CD4-positive, alpha-beta T cell treated with Interleukin-4 for 1 hour (primary cell): ENCODE measurements at places on chromosomes 12 and 14.

DNA sequence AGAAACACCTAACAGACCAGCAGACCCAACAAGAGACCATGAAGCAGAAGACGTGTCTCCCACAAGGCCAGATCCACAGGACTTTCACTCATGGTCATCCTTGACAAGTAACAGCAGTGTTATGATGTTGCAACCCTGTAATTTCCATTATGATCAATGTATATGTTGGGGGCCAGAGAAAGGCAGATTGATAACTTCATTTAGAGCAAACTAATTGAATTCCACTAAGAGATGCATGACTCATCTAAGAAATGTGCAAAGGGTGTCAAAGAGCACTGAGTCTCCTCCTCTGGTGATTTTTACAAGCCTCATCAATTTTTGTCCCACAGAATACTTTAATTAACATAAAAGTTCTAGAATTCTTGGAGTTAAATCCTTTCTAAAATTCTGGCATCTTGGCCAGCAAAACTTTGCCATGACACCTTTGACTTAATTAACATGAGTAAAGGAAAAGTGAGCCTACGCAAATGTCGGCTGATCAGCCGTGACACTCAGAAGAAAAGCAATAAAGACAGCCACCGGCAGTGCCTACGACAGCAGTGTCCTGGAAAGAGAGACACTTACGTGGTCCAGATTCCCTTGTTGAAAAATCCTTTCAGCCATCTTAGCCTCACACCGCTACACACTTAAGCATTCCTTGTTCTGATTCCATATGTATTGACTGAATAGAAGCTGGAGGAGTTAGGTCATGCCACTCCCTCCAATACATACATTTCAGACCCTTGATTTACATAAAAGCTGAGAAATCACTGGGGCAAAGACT, 370.2 kb upstream of the CCDC196 start:
- no peak for DNase-seq

DNA sequence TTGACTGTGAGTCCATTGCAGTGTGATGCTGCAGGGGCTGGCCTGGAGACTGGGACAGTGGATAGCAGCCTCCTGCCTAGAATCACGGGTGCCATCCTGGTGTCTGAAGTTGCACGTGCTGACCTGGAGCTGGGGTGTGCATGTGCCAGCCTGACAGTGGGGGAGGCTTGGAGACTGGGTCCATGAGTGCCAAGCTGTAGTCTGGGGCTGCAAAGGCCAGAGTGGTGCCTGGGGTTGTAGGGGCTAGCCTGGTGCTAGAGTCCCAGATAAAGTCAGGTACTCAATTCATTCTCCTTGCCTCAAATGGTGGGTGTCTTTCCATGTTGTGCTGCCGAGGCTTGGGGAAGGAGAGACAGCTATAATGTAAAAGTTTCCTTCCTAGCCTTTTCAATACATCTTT, 181.9 kb upstream of the NPAS3 start:
- DNase-seq, result no peak

DNA sequence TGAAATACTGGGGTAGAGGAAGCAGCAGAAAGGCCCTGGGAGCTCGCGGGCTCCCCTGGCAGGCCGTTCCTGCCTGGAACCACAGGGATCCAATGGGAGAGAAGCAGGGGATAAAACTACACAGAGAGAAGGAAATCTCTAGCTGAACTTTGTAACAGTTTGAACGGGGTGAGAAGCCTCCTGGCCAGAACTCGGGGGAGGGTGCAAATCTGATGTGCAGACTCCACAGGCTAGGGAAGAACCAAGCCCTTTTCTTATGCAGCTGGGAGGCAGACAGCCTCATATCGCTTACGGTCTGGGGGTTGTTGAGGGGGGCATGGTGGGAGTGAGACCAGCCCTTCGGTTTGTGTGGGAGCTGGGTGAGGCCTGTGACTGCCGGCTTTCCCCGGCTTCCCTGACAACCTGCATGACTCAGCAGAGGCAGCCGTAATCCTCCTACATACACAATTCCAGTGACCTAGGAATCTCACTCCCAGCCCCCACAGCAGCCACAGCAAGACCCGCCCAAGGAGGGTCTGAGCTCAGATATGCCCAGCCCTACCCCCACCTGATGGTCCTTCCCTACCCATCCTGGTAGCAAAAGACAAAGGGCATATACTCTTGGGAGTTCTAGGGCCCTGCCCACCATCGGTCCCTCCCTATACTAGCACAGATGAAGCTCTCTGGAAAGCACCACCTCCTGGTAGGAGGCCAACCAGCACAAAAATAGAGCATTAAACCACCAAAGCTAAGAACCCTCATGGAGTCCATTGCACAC, 143.0 kb downstream of the TMTC1 start:
- no peak for DNase-seq

- no peak for DNase-seq
Observed at GRCh38 chr12:80195074-80195726, 95.9 kb downstream of the OTOGL start.

DNA sequence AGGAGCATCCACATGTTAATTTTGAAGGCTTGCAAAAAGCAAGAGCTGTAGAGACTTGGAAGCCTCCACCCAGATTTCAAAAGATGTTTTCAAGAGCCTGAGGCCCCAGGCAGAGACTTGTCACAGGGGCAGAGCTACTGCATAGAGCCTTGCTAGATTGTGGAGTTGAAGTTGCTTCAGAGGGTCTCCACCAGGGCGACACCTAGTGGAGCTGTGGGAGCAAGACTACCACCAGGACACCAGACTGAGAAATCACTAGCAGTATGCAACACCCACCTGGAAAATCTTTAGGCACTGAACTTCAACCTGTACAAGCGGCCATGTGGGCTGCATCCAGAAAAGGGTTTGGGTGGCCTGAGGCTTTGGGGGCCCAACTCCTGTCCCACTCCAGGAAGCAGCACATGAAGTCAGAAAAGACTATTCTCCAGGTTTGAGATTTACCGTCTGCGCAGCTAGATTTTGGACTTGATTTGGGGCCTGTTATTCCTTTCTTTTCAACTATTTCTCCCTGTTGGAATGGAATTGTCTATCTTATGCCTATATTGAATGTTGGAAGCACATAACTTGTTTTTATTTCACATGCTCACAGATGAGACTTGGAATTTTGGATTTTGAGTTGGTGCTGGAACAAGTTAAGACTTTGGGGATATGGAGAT, 508.6 kb downstream of the FLRT2 start:
- peak; percentile 25 for DNase-seq

DNA sequence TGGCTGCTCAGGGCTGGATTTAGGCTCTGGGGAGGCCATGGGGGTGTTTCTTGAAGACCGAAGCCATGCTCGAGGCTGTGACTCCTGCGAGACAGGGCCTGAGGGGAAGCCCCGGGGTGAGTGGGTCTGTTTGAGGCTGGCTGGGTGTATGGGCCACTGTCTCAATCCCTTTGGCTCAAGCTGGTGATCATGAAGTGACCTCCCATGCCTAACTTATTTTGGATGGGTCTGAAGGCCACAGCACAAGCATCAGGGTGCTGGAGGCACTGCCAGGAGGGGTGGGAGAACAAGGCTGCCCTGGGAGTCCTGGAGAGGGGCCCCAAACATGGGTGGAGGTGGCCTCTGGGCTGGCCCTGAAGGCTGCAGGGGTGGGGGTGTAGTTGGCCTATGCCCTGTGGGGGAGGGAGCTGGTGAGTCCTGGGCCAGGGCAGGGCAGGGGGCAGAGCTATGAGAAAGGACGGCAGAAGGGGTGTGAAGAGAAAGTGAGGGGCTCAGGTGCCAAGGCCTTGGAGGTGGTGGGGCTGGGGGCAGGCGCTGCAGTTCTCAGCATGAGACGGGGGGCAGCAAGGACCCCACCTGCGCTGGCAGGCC, 100.9 kb downstream of the KIF26A start:
- peak; percentile 6 for DNase-seq

DNA sequence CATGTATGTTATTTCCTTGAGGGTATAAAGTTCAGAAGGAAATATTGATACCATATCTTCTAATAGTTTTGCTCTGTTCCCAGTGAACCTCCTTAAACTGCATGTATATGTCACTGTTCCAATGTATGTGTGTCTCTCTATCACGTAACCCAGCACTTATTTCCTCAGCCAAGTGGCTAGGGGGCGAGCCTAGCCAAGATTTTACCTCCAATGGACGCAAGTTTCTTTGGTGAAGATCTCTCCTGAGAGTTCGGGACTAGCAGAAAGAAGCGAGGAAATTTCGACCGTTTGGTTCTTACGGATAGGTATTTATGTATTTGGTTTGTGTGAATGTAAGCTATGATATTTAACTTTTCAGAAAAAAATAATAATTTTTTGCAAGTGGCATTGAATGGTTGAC, 2.5 kb downstream of the SFSWAP start:
- DNase-seq, result no peak

GRCh38 chr12:57112492-57113294, 1.5 kb upstream of the STAT6 start:
- no peak for DNase-seq

DNA sequence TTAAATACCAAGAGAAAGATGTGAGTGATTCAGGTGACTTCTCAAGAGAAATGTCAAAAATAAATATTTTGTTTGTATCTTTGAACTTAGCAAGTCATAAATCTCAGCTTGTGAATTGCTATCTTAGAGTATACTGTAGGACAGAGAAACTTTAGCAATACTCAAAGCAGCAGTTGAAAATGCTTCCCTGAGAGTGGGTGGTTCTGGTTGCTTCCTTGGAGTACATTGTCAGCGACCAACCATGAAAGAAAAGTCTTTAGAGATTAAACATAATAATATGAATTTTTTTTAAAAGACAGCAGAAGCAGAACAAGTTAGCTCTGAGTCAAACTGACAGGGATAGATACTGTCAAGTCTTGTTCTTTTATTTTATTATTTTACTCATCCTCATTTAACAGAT, 86.8 kb upstream of the OSBPL8 start:
- no peak for DNase-seq

DNA sequence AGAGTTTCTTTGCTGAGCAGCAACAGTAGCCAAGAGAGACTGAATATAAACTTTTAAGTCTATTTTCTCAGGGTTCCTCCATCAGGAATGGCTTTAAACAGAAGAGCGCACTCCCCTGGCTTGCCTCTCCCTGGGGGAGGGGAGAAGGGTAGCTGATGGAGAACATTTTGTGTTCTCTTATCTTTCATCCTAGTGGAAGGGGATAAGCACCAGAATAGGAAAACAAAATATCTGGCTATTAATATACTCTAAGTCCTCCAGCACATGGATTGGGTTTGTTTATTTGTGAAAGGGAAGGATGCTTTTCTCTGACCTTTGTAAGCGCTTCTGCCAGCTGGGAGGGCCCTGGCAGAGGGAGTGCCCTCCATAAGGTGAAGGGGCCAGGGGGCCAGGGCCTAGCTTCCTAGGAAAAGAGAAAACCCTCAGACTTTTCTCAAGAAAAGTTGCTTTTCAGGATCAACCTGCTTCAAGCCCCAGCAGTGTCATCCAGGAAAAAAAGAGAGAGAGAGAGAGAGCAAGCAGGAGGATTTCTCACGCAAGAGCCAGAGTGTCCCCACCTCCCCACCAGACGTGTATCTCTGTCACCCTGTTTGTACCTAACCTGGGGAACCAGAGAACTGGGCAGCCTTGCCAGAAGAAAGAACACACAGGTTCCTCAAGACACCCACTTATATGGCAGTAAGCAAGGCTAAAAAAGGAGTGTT, 34.3 kb upstream of the ATP2A2 start:
- no peak for DNase-seq

DNA sequence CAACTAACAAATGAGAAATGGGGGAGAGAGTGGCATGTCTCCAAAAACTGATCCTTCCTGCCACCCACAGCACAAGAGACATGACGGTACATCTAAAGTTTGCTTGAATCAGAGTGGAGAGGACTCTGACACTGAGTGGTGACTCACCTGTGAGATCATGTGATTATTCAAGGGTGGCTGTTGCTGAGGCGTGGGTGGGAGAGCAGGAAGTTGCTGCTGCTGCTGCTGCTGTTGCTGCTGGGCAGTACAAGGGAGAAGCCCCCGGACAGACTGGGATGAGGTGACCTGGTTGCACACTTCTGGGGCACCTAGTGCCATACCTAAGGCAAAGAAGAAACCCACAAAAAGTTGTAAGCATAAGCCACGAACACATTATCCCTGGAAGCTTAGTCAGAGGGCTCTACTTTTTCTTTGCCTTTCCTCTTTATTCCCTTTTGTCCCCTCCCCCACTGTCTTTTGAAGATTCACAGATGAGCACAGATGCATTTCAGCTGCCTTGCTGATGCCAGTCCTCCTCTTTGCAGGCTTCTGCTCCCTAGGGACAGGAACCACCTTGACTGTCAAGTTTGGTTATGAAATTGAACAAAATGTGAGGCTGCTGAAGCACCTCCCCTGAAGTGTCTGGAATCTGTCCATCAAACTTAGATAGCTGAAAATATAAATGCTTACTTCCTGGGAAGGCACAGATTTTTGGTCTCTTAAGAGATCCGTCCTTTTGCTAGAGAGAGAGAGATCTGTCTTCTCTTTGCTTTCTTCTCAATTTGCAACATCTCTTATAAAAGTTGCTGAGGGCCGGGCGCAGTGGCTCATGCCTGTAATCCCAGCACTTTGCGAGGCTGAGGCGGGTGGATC, 29.4 kb upstream of the STAC3 start:
- DNase-seq, result peak; percentile 65

GRCh38 chr12:39605996-39606395, 13.6 kb downstream of the ABCD2 start:
- DNase-seq, result no peak

DNA sequence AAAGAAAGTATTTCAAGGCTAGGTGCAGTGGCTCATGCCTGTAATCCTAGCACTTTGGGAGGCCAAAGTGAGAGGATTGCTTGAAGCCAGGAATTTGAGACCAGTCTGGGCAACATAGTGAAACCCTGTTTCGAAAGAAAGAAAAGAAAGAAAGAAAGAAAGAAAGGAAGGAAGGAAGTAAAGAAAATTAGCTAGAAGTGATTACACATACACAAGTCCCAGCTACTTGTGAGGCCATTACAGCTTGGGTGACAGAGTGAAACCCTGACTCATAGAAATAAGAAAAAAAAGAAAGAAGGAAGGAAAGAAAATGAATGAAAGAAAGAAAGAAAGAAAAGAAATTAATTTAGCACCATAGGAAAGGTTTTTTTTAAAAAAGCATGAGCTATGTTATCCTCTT, 33.3 kb upstream of the PPP1CC start:
- DNase-seq, result no peak

- no peak for DNase-seq
Observed at GRCh38 chr14:80358112-80358511, 146.8 kb upstream of the DIO2 start.

DNA sequence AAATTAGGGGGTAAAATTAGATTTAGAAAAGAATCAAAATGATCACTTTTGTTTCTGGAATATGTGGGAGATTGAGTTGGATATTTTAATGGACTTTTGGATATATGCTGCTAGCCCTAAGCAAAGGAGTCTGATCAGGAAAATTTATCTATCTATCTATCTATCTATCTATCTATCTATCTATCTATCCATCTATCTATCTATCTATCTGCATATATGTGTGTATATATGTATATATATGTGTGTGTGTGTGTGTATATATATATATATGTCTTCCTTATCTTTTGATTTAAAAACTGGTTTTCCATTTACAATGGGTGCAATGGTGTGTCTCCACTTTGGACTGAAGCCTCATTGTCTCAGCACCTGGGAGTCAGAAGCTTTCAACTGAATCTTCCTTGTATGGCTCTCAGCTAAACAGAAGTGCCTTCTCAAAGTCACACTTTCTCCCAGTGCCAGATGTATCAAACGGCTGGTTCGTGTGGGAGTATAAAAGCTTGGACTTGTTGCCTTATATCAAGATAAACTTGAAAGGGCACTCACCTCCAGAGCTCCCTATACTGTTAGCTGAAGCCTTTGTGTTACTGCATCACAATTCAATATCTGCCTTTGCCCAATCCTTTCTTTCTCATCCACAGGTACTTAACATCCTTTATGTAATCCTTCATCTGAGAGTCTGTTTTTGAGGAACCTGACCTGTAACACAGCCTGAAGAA, 31.6 kb upstream of the CD69 start:
- DNase-seq, result no peak
